ENCODE measurements at places on chromosomes 4 and X.

- DNase-seq, result no peak
Observed at GRCh38 chr4:41613386-41613785, 75.4 kb downstream of the LIMCH1 start.

- no peak for DNase-seq
Observed at GRCh38 chrX:14232688-14233087, 203.0 kb upstream of the GEMIN8 start.

DNA sequence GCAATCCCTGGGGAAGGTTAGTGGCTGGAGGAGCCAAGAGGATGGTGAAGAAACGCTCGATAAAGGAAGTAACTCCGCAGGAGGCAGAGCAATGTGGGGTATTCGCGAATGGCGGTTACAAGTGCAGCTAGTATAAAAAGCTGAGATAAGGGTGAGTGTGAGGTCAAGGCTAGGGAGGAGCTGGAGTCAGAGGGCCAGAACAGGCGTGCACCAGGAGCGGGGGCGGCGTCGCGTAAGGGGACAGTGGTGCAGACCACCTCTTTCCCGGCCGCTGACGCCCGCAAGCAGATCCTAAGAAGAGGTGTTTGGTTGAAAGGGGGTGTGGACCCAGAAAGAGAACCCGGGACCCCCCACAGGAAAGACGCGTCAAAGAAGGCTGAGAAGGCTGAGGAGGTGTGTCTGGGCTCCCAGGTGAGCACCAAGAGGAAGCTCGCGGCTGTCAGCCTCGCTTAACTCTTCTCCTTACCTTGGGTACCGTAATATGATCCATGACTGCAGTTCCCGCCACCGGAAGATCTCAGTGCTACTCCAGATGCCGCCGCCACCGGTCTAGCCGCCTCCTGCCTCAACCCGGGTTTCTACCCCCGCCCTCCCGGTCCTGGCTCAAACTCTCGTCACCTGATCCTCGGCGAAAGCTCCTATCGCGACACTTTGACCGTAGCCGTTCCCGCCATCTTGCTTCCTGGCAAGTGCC is at the start of gene MTMR8:
MTMR8 (minus strand) TSS at position 579 of the 694 bp plus-strand sequence; CDS start at position 490, 89 bp downstream.
- peak; percentile 76 for DNase-seq

- DNase-seq, result no peak
Observed at GRCh38 chrX:135509885-135510284, 10.6 kb upstream of the INTS6L start.

- DNase-seq, result peak; percentile 35
Observed at GRCh38 chr4:73836373-73837279, at the start of gene CXCL6. Gene CXCL6, plus strand, starts transcription at chr4:73836678. Its CDS starts 73 bp downstream, at chr4:73836751.

GRCh38 chrX:19599253-19599652 is 83.9 kb upstream of the MAP3K15 start:
- DNase-seq, result no peak

GRCh38 chr4:23438764-23439163 is 451.1 kb downstream of the PPARGC1A start:
- DNase-seq, result no peak

DNA sequence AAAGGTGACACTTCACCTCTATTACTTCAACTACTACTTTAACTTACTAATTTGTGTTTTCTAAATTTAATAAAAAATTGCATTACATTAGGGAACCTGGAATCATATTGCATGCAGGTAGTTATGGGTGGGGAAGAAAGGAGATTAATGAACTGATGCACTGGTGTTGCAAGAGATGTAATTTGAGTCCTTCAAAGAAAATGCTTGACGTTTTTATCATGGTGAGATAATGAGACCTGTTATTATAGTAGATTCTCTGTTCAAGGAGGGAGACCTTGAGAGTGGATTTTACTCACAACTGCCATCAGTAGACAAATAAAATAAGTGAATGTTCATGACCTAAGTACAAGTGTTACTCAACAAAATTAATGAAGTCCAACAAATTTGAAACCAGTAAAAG is 26.4 kb upstream of the MED14 start:
- no peak for DNase-seq

DNA sequence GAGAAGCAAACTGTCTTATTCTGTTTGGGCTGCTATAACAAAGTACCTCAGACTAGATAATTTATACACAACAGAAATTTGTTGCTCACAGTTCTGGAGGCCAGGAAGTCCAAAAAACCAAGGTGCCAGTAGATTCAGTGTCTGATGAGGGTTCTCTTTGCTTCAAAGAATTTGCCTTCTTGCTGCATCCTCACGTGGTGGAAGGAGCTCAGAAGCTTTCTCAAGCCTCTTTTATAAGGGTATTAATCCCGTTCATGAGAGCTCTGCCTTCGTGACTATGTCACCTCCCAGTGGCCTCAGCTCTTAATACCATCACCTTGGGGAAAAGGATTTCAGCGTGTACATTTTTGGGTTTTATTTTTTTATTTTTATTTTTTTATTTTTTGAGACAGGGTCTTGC is 20.1 kb downstream of the CA5B start:
- DNase-seq, result no peak

- DNase-seq, result no peak
Observed at GRCh38 chr4:128604840-128605239, 204.7 kb upstream of the JADE1 start.

- DNase-seq, result no peak
Observed at GRCh38 chr4:132934911-132935310, 214.2 kb upstream of the PCDH10 start.

DNA sequence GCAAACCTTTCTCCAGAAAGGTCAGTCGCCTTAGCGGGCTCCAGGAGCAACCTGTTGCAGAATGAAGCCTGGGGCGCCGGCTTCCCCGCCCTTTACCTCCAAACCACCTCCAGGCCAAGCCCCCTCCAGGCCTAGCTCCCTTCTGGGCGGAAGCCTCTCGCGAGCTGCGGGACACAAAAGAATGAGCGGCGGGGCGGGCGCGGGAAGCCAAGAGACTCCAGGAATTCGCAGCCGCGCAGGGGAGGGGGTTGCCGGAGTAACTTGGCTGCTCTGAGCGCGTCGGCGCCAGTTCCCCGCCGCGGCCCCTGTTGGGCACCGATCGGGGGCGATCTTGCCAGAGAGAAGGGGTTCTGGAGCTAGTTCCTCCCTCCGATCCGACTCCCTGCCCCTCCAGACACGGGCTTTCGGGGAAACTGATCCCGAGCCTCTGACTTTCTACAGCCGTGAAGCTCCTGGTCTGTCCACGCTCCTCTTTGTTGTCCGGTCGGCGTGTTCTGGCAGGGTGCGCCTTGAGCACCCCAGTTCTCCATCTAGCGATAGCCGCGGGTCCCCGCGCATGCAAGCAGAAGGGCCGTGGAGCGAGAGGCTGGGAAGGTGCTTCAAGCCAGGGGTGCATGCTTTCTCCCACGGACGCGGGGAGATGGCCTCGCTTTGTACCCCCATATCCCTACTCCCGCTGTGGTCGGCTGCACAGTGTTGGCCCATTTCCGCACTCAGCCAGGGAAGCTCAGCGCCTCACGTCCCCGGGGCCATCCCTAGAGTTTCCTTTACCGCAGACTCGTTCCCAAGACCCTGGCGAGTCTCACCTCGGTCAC is 1.2 kb downstream of the PROM1 start:
- peak; percentile 37 for DNase-seq

DNA sequence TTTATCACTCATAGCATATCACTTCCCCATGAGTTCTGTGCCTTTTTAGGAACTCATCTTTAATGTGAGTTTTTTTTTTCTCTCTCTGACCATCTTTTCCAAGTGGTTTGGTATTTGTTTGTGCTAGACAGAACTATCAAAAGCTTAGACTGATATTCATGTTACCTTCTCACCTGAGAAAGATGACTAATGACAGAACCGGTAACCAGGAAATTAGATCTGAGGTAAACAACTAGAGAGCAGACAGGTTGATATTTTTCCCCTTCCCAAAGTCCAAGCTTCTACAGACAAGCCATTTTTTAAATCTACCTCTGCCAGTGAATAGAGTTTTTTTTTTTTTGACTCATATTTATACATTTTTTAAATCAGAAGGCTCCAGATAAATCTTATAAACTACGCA is 17.0 kb upstream of the SRD5A3 start:
- DNase-seq, result no peak

DNA sequence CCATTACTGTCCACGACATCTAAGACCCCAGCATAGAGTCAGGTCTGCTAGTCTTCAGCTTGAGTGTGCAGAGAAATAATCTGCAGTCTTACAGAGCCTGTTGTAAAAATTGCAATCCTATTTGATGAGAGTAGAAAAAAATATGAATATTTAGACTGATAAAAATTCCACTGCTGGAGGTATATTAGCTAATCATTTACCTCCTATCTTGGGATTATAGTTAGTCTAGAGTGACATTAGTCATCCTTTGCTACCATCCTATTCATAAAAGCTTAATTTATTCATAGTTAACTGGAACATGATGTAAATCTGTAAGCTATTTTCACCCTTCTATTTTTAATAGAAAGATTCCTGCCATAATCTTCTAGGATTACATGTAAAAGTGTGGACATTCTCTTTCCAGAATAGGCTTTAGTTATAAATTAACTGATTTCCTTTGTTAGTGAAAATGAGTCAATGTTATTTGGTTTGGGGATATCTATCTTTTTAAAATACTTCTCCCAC is 26.7 kb downstream of the C4orf54 start:
- DNase-seq, result no peak

GRCh38 chr4:114015444-114015899 is 36.0 kb upstream of the ARSJ start:
- DNase-seq, result no peak

GRCh38 chr4:160038615-160039014 is 935.7 kb downstream of the RAPGEF2 start:
- no peak for DNase-seq

DNA sequence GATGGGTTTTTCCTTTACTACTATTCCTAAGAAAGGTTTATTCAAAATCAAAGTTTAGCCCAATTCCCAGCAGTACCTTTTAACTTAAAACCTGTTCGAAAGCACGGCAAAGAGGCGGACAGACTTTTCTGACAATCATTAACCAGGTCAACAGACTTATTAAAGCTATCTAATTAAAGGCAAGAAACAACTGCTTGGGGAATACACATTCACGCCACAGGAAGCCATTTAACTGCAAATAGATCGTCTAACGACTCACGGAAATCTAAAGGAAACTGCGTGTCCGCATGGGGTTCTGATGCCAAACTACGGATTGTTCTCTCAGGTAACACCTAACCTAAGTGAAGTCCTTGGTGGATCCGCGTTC is 663 bp upstream of the USP53 start:
- DNase-seq, result no peak

DNA sequence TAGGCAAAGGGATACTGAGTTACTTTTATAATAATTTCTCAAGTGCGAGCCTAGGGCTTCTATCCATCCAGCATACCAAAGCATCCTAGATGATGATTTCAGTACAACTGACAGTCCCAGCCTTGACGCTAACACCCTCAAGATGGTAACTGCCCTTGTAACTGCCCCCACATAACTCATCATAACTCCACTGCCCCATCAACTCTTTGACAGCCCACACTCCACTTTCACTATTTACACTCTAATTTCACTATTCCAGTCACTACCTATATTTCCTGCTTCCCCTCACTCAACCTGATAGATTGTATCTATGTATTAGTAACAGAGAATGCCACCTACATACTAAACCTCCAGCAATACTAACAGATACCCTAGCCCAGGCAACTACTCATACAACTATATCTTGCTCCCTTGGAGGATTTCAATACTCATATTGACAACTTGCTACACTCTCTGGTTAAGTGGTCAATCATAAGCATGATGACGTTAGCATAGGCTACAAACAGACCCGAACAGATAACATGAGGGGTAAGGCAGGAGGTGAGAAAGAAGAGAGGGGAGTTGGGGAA is 65.0 kb downstream of the HUWE1 start:
- no peak for DNase-seq

DNA sequence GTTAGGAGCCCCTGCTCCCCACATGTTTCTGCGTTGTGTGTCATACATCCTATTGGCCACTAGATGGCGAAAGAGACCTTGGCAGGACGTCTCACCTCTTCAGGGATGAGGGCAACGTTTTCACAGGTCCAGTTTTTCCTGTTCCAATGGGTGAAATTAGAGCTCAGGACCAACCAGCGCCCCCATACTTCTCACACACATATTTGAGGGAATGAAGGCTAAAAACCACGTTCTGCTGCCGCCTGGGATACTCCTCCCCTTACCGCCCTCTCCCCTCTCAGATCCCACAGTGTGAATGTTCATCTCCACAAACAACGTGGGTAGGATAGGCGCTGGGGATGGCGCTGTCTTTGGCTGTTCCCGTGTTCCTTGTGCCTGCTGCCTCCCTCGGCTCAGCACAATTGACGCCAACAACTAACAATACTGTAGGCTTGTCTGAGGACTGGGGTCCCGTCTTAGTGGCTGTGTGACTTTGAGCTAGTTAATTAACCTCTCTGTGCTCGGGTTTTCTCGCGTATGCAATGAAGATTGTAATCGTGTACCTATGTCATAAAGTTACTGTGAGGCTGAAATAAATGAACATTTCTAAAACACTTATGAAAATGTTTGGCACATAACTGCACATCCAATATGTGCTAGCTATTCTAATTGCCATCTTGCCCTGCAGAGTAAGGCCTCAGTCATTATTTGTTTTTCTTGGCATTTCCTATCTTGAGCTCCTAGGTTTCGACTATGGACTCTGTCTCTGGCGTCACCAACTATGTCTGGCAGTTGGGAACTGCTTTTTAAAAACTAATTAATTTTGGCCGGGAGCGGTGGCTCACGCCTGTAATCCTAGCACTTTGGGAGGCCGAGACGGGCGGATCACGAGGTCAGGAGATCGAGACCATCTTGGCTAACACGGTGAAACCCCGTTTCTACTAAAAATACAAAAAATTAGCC is 181.3 kb upstream of the STK26 start:
- DNase-seq, result peak; percentile 54

DNA sequence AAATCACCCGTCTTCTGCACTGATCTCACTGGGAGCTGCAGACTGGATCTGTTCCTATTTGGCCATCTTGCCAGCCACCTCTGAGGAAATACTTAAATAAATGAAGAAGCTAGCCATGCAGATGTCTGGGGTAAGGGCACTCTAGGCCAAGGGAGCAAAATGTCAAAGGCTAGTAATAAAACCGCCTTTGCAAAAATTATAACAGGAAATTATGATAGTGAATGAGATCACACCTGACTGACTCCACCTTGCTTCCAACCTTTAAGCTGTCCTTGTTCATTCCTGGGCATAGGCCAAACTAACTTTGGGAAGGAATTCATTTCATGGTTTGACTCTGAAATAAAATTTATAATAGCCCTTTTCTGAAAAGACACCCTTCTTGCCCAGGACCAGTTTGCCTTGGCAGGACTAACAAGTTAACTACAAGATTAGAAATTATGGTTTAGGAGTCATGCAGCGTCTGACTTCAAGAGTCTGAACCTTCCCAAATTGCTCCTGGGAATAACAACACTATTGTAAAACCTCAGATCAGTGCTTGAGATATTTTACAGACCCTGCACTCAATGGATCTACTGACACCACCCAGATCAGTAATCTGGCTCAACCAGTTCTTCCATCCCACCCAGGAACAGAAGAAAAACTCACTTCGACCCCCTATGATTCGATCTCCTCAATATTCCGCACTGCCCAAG is 246.9 kb upstream of the HDX start:
- no peak for DNase-seq

- DNase-seq, result no peak
Observed at GRCh38 chrX:117400839-117401238, 715.8 kb downstream of the KLHL13 start.

- no peak for DNase-seq
Observed at GRCh38 chr4:157964463-157964862, 208.4 kb downstream of the GASK1B start.

All from NCI-H345 (cell line).